Activated naive CD4-positive, alpha-beta T cell (primary cell): ENCODE measurements at places on chromosomes 4 and X.

DNA sequence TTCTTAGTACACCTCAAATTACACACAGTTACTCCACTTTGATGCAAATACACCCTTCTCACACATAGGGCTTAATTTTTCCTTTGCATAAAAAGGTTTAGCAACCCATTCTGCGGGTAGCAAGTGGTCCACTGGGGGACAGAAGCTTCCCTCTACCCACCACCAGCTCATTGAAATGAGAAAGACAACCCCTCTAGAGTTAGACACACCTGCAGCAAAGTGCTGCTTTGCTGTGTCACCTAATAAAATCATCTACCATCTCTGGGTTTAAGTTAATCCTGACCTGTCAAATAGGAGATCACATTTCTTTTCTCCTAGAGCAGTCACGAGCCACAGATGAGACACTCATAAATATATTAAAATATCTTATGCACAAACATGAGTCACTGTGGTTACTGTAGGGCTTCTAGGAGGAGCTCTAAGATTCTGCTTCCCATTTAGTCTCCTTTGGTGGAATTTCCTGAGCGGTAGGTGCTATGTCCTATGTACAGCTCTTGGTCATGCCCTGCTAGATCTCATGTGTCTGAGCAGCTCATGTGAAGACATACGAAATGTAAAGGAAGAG is 11.9 kb downstream of the BMX start:
- DNase-seq, result no peak

DNA sequence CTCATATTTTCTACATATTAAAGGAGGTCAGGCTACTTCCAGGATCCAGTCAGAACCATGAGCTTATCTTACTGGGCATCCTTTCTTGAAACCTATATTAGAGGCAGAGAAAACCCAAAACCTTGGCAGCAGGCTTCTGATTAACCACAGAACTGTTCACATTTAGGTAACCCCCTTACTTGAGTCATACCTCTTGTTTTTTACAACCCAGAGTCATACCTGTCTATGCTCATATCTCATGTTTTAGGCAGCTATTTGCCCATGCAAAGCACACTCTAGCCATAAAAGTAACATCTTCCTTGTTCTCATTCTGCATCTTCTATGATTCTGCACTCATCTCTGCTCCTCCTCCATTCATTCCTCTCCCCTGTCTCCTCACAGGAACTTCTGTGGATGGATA is 138.0 kb upstream of the SMIM31 start:
- DNase-seq, result no peak

- DNase-seq, result no peak
Observed at GRCh38 chr4:123652476-123652875, 255.9 kb downstream of the SPRY1 start.

DNA sequence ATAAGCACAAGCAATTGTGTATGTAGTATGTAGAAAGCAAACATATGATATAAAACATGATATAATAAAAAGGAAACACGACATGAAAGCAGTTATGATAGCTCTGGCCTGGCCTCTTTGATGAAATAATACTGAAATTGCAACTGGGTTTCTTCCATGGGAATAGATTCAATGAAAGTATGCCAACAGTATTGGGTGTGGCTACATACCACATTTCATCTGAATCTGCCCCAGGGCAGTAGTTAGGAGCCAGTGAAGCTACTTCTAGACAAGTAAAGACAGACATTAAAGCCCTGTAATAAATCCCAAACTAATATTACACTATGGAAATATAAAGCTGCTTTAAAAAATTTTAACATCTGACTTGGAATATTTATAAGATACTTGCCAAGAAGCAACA is 207.3 kb downstream of the FBXW7 start:
- DNase-seq, result no peak

- DNase-seq, result no peak
Observed at GRCh38 chrX:154490021-154490413, 412 bp downstream of the SLC10A3 start.

DNA sequence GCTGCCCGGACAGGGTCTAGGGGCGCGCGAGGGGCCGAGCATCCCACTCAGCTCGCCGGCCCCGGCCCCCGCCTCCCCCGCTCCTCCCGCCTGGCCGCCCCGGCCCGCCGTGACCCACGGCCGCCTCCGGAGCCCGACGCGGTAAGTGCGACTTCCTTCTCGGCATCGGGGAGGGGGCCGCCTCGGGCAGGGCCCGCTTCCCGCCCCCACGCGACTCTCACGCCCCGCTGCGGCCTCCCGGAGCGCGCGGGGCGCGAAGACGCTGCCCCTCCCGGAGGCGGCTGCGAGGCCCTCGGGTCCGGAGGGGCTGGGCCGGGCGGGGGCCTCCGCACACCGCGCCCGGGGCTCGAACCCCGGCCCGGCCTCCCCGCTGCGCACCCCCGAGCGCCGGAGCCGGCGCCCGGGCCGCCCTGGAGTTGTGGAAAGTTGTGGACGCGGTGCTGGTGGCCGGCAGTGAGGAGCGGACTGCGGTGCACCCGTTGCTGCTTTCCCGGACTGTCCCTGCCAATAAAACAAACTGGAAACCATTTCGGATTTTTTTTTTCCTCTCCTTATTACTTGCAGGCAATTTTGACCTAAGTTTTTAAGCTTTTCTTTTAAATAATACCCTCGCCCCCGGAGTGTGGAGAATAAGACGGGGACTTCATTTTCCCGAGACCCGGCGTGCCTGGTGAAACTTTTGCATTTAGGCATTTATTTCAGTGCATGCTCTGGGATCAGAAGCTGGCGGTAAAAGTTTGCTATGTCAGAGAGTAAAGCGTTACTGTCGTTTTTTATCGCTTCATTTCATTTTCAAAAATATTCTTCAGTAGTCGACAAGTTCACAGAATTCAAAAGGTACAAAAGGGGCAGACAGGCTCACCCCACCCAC is 13.0 kb upstream of the TMEM156 start:
- peak; percentile 32 for DNase-seq

DNA sequence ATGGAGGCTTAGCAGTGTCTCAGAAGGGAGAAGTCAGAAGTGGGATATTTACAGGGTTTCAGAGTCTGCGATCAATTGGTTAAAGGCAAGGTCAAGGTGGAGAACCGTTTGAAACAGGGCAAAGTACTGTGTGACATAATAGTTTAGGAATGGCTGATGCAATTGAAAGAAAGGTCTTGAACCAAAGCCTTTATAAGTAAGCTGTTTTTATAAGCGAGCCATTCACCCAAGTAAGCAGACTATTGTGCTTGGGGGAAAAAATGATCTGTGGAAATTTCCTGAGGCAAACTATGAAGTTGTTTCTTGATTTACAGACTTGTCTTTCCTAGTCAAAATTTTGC is 327.3 kb downstream of the CAMK2D start:
- no peak for DNase-seq

DNA sequence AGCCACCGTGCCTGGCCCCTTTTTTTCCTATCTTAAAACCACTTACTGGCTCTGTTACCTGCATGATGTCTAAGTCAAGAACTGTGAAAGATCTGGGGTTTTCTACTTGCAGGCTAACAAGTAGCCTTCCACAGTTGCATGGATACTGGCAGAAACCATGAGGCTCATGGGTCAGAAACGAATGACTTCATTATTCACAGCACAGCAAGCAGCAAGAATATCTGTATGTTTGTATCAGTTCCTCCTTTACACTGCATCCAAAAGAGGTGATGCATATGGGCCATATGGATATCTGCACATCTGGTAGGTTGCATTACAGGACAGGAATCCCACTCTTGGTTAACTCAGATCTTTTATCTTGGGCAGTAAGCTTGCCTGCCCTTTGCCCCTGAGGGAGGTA is 154.9 kb upstream of the NUDT6 start:
- DNase-seq, result no peak

DNA sequence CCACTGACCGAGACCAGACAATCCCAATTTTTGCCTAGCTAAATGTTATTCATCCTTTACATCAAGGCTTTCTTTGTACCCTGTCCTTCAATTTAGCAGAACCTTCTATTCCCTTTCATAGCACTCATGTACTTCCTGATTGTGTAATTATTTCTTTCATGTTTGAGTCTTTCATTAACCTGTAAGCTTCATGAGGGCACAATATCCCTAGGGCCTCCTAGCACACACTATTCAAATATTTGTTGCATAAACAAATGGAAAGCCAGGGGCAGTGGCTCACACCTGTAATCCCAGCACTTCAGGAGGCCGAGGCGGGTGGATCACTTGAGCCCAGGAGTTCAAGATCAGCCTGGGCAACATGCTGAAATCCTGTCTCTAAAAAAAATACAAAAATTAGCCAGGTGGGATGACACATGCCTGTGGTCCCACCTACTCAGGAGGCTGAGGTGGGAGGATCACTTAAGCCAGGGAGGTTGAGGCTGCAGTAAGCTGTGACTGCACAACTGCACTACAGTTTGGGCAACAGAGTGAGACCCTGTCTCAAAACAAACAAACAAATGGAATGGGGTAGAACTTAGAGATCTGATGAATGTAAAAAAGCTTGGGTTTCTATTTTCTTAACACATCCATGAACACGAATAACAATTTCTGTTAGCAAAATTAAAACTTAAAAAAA is 59.0 kb downstream of the SAT1 start:
- DNase-seq, result no peak

DNA sequence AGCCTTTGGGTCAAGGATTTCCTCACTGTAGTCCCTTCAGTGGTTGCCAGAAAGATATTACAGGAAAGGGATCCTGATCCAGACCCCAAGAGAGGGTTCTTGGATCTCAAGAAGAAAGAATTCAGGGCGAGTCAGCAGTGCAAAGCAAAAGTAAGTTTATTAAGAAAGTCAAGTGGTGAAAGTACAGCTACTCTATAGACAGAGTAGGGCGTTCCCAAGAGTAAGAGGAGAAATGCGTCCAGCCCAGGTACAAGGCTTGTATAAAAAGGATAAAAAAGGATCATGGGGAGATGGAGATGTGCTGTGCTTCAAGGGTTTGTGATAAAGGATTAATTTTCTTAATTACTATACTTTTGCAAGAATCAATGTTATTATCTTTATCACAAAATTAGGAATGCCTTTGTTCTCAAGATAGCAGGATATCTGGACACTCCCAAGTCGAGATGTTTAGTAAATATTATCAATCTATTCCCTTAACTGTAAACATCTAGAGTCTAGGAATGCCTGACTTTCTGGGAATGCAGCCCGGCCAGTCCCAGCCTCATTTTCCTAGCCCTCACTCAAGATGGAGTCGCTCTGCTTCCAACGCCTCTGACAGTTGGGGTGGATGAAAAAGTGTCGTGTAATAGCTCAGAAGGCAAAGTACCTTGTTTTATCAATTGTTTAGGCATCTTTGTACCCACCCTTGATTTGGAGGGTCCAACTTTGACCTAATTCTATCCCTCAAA is 360.7 kb downstream of the GPM6A start:
- DNase-seq, result no peak

DNA sequence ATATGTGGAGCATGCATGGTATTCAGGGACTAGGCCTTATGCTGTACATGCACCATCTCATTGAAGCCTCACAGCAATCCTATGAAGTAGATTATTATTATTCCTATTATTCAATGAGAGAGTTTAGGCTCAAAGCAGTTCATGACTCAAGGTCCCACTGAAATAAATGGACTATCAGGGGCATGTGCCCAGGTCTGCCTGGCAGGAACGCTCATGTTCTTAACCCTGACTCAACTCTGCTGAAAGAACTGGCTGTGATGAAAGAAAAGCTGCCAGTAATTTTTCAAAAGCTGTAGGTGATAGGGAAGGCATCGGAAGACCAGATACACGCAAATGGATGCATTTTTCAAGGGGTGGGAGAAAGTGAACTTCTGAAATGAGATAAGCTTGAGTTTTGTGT is 243.4 kb downstream of the PTTG2 start:
- no peak for DNase-seq

DNA sequence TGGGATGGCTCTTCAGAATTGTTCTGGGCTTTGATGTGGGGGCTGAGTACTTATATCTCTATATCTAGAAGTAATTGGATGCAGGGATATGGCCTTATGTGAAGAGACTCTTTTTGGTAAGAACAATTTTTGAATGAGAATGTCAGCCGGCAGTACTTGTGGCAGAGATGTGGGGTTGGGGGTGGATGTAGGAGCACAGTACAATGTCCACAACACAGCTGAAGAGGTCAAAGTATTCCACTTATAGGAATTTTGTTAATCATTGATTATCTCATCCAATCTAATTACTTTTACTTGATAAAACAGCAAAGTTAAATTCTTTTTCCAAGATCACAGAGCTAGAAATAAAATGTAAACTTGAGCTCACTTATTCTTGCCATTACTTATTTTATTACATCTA is 391.4 kb downstream of the TEX13C start:
- DNase-seq, result no peak

GRCh38 chrX:1389181-1389992 is 2.5 kb downstream of the SLC25A6 start:
- DNase-seq, result no peak

GRCh38 chrX:155179346-155179997 is 36.8 kb upstream of the VBP1 start:
- no peak for DNase-seq

- no peak for DNase-seq
Observed at GRCh38 chrX:20427173-20427770, 160.6 kb upstream of the RPS6KA3 start.

DNA sequence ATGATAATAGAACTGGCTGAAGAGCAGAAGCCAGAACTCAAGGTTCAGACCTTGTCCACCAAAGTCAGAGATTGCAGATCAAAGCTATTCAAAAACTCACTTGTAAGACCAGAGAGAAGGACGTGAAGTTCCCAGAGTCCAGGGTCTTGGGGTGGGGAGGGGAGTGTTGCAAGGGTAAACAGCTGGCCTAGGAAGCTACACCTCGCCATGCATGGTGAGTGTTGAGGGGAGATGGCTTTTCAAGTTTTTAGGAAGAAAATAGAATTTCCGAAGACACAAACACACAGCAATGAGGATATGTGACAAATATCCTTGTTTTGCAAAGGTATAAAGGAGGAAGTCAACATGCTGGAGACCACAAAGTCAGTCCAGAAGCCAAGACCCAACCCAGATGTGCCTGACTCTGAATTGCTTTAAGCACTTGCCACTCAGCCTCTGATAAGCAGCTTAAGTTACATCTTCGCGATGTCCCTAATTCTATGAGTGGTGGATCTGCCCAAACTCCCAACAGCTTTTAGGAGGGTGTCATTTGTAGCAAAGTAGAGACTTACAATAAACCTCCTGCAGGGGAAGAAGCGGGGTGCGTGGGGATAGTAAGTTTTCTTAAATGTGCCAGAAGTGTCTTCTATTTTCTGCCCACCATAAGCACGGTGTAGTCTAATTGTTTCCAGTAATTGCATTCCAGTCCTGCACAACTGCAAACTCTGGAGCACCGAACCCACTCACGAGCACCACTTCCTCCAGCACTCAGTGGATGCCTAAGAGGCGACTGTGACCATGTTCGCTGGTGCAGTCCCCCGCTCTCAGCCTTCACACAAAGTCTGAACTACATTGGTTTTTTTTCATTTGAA is 26.5 kb downstream of the HAND2 start:
- DNase-seq, result no peak

GRCh38 chrX:104854188-104854587 is 288.2 kb downstream of the IL1RAPL2 start:
- no peak for DNase-seq

DNA sequence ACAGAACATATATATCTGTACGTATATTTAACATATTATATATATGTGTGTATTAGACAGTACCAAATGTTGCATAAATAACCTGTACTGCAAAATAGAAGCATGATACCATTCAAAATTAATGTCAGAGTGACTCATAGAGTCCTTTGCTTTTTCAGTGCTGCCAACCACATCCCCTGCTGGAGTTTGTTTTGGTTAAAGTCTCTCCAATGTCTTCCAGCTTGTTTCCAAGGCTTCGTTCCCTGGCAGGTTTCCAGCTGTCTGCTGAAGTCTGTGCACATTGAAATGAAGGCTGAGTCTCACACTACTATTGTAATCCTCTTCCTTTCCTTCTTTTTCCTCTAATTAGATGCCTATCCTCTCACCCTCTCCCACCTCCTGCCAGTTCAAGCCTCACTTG is 14.9 kb downstream of the NRK start:
- no peak for DNase-seq

- no peak for DNase-seq
Observed at GRCh38 chr4:172819353-172819752, 349.3 kb upstream of the GALNT7 start.
